ENCODE measurements at places on chromosomes 5 and 9.

GRCh38 chr9:99561509-99561917, 260.2 kb upstream of the NR4A3 start:
- no peak for DNase-seq

DNA sequence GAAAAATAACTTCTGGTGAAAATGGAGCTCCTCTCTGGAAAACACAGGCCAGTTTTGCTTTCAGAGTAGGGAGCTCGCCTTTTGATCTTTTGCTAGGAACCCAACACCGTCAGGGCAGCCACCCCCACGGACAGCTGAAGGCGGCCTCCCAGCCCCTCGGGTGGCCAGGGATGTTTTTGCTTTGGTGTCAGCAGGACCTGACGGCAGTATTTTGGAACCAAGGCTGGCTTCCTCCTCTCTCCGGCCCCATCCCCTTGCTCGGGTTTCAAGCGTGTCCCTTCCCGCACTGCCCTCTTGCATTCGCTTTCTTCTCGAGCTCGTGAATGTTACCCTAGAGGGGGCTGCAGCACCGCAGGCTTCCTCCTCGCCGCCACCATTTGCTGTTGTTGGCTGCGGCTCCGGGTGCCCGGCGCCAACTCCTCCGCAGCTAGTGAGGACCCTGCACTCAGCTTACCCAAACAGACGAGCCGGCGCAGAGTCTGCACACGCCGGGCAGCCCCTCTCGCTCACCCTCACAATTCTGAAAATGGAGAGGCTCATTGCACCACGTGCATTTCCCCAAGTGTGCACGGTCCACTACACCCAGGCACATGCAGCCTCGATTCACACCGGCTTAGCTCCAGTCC, 35.5 kb upstream of the ADAMTSL1 start:
- DNase-seq, result no peak

DNA sequence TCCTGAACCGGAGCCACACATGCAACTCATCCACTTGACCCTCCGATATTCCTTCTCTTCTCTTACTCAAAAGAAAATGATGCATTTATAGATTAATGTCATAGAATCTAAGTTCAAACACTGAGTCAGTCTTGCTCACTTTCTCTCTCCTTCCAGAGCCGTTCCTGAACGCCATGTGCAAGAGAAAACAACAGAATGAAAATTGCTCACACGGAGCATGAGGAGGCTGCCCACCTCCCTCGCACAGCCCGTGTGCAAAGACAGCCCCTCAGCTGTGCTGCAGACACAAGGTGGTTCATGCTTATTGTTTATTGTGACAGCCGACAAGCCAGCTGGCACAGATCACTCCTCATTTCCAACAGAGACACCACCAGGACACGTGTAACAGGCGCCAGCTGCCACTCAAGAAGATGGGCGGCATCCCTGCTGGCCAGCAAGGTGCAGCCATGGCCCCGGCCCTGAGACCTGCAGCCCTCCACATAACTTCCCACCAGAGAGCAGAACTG, 290.8 kb downstream of the GLIS3 start:
- no peak for DNase-seq

GRCh38 chr9:114016629-114017423, 61.3 kb downstream of the AMBP start:
- DNase-seq, result no peak

DNA sequence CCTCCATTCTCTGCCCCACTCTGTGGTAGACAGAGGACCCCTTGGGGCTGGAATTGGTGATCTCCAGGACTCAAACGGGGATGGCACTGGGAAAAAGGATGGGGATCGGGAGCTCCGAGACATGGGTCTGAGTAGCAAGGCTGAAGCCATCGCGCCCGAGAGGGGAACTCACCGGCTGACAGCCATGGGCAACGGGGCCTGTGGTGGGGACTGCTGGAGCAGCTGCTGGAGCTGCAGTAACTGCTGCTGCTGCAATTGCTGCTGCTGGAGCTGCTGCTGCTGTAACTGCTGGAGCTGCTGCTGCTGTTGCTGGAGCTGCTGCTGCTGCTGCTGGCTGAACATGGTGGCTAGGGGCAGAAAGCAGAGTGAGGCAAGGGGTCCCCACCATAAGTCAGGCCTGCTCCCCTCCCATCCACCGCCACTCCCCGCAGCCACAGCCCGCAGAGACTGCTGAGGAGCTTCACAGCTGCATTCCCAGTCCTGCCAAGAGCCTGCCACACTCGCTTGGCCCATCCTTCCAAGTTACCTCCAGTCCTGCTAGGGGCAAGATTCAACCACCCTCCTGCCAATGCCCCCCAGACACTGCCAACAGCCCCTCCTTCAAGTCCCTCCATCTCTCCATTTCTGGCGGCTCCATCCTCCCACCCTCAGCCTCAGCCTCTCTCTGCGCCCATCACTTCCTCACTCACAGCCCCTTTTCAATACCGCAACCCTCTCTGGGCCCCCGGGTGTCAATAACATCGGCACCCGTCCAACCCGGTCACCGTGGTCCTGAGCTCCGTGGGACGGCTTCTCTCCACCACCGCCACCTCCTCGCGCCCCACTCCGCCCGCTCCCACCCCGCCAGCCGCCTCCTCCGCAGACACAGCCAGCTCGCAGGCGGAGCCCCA, 611 bp downstream of the CIZ1 start:
- no peak for DNase-seq

DNA sequence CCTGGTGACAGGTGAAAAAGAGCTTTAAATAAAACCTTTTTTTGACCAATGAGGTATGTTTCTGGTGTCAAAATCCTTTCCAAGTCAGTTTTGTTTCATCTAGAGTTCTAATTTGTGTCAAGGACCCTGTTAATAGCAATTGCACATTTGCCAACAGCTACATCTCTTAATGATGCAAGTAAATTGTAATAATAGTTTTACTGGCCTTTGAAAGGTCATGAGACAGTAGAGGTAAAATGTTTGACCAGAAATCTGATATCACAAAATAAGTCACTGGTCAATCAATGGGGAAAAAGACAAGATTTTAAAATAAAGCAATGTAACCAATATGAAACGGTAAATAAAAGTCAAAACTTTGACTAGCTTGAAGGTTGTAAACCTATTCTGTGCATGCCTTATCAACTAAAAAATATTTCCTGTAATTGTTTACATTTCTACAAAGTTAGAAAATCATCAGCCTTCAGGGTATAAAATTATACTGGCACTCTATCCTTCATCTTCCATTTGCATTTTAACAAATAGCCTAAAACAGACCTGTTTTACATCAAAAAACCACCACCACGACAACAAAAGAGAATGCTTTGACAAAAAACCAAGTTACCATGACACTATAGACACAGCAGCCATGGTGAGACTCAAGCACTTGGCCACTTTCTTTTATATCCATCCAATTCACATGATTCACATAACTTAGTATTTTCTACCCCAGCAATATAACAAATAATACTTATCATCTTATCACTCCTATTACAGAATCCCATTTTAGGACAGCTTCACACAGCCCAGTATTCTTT, 3.0 kb downstream of the NADK2 start:
- no peak for DNase-seq

DNA sequence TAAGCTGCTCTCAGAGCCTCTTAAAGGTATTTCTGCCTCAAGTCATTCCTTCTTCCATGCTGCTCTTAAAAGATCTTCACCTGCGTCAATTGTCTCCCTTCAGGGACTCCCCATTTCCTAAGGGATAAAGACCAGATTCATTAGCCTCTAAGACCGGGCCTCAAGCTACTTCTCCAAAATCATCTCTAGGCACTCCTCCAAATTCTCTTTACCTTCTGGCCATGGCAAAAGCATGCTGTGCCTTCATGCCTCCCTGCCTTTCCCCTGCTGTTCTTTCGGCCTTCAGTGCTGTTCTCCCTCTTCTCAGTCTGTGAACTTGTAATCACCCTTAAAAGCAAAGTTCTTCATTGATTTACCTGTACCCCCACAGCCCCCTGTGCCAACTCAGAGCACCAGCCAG, 4.4 kb downstream of the TMOD1 start:
- no peak for DNase-seq

GRCh38 chr9:75487856-75488718, 399.8 kb downstream of the OSTF1 start:
- DNase-seq, result no peak

- DNase-seq, result no peak
Observed at GRCh38 chr5:107863125-107863524, 192.4 kb upstream of the EFNA5 start.

GRCh38 chr9:70746760-70747159, 332.3 kb upstream of the KLF9 start:
- peak; percentile 47 for DNase-seq
